ENCODE measurements at places on chromosomes 4 and X.

DNA sequence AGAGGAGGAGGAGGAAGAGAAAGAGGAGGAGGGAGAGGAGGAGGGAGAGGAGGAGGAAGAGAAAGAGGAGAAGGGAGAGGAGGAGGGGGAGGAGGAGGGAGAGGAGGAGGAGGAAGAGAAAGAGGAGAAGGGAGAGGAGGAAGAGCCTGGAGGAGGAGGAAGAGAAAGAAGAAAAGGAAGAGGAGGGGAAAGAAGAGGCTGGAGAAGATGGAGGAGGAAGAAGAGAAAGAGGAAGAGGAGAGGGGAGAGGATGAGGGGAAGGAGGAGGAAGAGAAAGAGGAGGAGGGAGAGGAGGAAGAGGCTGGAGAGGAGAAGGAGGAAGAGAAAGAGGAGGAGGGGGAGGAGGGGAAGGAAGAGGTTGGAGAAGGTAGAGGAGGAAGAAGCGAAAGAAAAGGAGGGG, 46.0 kb upstream of the SHOX start:
- no peak for DNase-seq

GRCh38 chr4:176565049-176565448, 227.7 kb downstream of the VEGFC start:
- DNase-seq: no peak

GRCh38 chr4:68797618-68798017, 18.2 kb upstream of the UGT2B10 start:
- DNase-seq: no peak

DNA sequence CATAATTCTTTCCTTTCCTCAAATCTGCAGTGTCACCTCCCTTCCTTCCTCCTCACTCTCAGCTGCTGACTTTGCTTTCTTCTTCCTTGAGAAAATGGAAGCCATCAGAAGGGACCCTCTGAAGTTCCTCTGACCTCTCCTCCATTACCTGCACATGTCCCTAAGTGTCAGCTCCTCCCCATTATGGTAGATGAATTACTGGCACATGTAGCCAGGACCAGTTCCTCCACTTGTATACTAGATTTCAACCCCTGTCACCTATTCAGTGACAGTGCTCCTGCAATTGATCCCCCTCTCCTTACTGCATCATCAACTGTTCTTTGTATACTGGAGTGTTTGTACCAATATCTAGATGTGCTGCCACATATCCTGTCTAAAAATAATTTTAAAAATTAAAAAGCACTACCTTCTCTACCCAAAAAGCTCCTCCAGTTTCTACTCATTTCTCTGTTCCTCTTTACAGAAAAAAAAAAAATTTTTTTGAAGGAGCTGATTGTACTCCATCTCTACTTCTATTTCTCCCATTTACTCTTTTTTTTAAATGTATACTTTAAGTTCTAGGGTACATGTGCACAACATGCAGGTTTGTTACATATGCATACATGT, 78.6 kb downstream of the CLCN5 start:
- no peak for DNase-seq

- no peak for DNase-seq
Measured at GRCh38 chr4:86934147-86934770, 552 bp upstream of the AFF1 start.

DNA sequence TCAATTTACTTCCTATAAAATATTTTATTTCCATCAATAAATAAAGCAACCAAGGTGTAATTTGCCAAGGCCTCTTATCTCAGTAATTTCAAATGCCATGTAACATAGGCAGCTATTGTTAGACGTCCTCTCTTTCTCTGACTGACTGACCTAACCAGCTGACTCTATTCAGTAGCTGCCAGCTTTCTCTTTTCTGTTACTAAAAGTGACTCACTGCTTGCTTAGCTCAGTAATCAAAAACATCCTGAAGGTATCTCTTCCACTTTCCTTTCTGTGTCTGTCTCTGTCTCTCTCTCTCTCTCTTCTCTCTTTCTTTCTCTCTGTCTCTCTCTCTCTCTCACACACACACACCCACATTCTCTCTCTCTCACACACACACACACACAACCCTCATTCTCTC, 134.2 kb downstream of the SPOCK3 start:
- no peak for DNase-seq

DNA sequence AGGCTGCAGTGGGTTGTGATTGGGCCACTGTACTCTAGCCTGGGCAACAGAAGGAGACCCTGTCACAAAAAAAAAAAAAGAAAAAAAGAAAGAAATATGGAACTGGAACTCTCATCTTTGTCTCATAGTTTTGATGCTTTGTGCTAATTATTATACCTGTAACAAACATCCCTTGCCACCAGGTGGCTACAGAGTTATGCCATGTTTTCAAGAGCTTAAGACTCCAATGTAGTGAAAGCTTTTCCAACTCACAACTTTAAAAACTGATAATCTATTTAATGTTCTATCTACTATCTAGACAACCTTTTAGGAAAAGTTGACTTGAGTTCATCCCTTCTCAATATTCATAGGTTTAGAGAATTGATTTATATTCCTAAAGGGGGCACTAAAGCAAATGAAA, 42.4 kb downstream of the HTR2C start:
- no peak for DNase-seq

- no peak for DNase-seq
Measured at GRCh38 chrX:129522184-129523078, 859 bp downstream of the SMARCA1 start.

DNA sequence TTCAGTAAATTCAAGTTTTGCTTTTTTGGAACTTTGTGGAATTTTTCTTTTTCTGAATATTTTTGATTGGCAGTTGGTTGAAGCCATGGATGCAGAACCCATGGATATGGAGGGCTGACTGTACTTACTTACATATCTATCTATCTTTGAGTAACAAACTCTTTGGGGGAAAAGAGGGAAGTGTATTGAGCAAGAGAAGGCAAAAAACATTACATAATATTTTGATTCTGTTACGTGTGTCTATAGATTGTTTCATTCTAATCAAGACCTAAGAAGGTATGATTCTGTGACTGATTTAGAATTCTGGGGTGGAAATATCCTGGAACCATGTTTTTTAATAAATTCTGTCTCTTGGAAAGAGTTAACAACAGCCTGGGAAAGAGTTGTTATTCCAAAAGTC, 31.5 kb downstream of the GRSF1 start:
- DNase-seq: no peak

- no peak for DNase-seq
Measured at GRCh38 chrX:135275973-135276372, 24.1 kb downstream of the ETDA start.

DNA sequence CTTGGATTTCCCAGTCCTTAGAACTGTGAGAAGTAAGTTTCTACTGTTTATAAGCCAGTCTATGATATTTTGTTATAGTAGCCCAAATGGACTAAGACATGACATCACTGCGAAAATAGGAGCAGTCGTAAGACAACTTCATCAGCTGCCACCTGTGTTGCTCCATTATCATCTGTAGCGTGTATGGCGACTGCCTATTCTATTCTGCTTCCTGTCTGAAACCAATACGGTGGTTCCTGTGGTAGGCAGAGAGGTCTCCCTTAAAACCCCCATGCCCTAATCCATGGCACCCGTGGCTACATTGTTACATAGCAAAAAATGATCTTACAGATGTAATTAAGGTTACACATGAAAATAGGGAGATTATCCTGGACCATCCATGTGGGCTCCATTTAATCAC, 105.4 kb upstream of the FAT1 start:
- DNase-seq: no peak

DNA sequence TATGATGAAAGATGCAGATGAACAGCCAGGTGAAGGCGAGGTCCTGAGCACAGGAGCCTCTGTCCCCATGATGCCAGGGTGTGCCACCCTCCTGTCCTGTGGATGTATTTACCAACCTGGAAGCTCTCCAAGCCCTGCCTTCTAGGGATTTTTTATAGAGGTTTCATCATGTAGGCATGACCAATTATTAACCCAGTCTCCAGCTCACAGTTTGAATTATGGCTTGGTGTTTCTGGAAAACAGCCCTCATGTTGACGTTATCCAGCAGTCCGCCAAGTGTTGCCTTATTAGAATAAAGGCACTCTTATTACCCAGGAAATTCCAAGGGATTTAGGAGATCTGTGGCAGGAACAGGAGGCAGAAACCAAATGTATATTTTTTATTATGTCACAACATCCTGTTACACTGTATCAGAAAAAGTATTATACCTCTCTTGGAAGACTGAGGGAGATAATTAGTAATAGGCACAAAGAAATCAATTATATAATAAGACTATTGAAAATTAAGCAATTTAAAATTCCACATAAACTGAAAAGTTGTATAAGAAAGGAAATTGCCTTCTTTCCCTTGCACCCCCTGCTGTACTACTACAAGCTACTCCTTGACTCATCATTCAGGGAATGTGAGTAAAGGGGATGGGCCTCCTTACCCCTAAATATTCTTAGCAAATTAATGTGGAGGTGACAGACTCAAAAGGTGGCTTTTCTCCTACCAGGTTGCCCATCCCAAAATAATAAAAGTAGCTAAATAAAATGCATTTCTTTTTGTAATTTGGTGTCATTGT, 129.6 kb downstream of the ZNF330 start:
- DNase-seq: no peak

DNA sequence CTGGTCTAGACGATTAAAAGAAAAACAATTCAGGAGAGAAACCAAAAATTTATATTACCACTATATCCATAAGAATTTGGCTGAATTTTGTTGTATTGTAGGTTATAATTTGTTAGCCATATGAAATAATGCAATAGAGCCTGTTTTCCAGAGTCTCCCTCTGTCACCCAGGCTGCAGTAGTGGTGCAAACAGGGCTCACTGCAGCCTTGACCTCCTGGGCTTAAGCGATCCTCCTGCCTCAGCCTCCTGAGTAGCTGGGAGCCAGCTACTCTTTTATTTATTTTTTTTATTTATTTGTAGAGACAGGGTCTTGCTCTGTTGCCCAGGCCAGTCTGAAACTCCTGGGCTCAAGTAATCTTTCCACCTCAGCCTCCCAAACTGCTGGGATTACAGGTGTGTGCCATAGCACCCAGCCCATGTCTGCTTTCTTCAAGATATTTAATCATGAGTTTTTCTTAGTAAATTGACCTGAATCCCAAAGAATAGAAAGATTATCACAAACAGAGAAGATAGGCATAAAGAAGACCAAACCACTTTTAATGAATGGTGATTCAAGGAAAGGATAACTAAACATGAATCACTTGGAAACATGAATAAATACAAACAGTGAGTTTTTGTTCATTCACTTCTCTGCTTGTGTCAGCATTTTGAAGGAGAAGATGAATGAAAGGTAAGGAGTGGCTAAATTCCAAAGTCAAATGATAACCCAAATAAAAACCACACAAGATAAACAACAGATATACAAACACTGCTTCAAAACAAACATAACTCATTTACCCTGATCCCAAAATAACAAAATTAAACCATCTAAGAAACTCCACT, 82.1 kb downstream of the PPP3CA start:
- DNase-seq: no peak

GRCh38 chrX:101057093-101057714, 5.3 kb upstream of the TRMT2B start:
- no peak for DNase-seq

DNA sequence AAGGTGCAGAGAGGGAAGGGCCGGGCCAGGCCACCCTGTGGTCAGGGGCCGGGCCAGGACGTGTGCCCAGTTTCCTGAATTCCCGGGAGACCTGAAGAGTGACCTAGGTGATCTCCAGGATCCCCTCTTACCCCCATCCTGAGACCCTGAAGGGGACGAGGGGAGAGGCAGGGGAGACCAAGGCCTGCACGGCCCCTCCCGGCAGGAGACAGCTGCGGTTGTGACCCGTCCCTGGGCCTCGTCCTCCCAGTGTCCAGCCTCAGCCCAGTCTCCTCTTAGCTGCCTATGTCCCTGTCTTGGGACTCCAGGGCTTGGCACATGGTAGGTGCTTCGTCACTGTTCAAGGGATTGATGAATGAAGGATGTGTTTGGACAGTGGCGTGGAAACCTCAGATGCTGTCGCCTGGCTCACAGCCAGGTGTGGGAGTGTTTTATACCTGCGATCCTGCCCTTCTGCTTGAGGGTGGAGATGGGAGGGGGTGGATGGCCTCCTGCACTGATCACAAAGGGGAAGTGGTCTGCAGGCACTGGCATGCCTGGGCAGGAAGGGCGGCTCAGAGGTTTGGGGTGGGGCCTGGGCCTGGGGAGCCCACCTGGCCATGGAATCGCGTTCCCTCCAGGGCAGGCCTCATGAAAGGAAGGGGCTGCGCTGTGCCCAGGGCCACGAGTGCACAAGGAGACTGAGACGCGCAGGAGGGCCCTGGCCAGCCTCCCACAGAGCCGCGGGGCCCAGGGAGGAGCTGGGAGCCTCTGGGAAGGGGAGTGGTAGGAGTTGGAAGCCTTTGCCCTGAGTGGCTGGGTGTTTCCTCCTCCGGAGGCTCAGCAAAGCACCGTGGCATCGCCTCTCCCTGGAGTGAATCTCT, 6.9 kb downstream of the SH3TC1 start:
- DNase-seq: no peak

DNA sequence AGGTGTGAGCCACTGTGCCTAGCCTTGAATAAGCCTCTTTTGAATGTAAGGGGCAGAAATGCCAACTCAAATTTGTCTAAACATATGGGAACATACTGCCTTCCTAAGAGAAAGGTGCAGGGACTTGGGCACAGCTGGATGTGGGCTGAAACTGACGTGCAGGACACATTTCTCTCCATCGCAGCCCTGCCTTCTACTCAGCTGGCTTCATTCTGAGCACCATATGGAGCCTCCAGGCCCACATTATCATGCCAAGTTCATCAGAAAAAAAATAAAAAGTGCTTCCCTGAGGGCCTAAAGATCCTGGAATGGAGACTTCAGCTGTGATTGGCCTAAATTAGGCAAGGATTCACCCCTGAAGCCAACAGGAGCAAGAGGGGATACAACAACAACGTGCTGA, 386.2 kb downstream of the RAB28 start:
- no peak for DNase-seq

DNA sequence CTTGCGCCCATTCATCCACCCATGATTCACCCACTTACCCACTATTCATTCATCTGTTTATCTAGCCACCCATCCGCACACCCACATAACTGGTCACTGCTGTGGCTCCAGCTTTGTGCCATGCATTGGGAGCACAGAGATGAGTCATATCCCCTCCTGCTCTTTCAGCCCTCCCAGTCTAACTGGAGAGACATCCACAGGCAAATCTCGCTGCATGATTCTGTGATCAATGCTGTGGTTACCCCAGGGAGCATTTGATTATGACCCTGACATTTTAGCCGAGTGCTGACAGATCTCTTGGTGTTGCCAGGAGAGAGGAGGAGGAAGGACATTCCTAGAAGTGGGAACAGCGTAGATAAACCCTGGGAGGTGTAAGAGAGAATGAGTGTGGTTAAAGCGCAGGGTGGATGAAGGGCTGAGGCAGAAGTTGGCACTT, 10.4 kb upstream of the PORCN start:
- DNase-seq: no peak

Measured in CD4-positive, alpha-beta T cell (primary cell).